ENCODE measurements at places on chromosomes 1 and 21.
A peak's percentile ranks its signal among the peaks of the same experiment; 100 is the strongest.

DNA sequence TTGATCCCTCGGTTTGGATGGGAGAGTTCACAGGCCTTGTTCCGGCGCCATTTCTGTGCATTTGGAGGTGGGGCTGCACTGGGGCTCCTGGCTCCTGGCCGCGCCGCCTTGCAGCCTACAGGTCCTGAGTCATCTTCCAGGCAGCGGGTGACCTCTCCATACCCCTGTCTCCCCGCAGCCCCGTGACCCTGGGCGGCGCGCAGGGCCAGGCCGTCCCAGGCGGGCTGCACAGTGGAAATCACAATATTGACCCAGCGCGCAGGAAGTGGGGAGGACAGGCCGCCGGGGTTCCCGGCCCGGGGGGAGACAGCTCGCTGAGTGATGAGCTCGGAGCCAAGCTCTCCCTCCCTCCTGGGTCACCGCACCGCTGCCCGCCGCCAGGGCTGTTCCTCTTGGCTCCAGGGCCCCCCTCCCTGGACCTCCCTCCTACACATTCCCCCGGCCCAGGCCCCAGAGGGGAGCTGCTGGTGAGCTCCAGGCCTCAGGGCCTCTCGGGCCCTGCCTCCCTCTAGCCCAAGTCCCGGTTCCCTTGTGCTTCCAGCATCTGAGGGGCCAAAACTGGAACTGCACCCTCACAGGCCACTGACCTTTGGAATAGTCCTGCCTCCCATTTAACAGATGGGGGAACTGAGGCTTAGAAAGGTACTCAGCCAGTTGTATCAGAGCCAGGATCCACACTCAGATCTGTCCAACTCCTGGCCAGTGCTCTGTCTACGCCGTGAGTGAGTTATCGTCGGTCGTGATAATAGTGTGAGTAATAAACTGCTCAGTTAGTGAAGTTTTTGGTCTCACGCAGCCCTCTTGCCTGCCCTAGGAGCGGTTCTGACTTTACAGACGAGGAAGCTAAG lies 142.9 kb upstream of the WNT4 start:
- no peak for DNase-seq

DNA sequence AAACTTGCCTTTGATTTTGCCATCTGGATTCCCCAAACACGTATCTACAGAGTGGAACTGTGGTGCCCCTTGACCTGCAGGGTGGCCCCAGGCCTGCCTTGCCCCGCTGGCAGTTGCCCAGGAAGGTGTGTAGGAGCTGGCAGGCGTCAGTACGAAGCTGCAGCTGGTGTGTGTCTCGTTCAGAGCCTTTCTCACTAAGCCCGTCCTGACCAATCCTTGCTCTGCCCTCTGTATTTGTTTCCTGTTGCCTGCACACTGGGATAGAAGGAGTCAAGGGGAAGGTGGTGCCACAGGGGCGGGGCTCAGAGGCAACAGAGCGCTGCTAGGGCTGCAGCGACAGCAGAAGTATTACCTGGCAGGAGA lies 5.2 kb upstream of the VSIG8 start:
- DNase-seq = no peak

GRCh38 chr1:26956321-26956720 lies 3.9 kb downstream of the KDF1 start:
- DNase-seq = no peak

- no peak for DNase-seq
These were observed 502.3 kb downstream of the NUF2 start for GRCh38 chr1:163824006-163824405.

- no peak for DNase-seq
These were observed 58.7 kb downstream of the KIAA0040 start for GRCh38 chr1:175133673-175134435.

GRCh38 chr1:206944703-206945102 lies 1.6 kb downstream of the PIGR start:
- no peak for DNase-seq

- peak; percentile 84 for DNase-seq
These were observed 53.8 kb downstream of the IER5 start for GRCh38 chr1:181142096-181142958.

- DNase-seq = no peak
These were observed 261.9 kb downstream of the VAV3 start for GRCh38 chr1:107702946-107703571.

GRCh38 chr1:220335668-220336067 lies 63.4 kb upstream of the RAB3GAP2 start:
- no peak for DNase-seq

DNA sequence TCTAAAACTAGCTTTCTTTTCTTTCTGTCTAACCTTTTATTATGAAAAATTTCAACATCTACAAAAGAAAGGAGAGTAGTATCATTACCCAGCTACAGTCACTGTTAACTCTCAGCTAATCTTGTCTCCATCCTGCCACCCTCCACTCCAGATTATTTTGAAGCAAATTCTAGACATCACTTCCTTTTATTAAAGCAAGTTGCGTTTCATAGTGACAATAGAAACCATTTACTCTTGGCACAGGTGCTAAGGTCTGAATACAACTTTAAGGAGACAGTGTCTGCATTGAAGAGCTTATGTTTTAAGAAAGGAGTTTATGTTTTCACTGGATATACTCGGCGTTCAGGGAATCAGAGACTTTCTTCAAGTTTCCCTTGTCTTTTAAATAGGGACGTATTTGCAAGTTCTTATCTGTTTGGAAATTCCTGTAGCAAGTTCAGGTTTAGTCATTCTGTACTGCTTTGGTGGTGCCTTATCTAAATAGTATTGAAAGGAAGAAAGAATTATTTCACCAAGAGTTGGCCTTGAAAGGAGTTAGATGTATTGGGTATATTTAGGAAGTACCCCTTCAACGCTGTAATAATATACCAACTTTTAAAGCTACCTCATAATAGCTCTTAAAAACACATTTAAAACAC lies 42.7 kb downstream of the ITSN1 start:
- no peak for DNase-seq

- DNase-seq = no peak
These were observed 3.2 kb downstream of the BTF3L4 start for GRCh38 chr1:52059321-52059720.

- no peak for DNase-seq
These were observed 365.8 kb downstream of the VAV3 start for GRCh38 chr1:107599220-107599619.

DNA sequence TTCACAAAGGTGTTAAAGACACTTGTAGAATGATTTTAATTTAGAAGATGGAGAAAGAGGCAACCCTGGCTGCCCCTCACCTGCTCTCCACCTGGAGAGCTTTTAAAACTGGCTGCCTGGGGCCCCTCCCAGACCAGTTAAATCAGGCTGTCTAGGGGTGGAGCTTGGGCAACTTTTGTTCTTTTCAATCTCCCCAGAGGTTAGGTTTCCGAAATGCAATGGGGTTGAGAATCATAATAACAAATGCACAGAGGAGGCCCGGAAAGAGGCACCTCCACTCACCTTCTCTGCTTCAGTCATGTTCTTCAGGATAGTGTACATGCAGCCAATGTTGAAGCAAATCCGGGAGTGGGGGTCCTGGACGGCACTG lies 400 bp downstream of the NCF2 start:
- no peak for DNase-seq

DNA sequence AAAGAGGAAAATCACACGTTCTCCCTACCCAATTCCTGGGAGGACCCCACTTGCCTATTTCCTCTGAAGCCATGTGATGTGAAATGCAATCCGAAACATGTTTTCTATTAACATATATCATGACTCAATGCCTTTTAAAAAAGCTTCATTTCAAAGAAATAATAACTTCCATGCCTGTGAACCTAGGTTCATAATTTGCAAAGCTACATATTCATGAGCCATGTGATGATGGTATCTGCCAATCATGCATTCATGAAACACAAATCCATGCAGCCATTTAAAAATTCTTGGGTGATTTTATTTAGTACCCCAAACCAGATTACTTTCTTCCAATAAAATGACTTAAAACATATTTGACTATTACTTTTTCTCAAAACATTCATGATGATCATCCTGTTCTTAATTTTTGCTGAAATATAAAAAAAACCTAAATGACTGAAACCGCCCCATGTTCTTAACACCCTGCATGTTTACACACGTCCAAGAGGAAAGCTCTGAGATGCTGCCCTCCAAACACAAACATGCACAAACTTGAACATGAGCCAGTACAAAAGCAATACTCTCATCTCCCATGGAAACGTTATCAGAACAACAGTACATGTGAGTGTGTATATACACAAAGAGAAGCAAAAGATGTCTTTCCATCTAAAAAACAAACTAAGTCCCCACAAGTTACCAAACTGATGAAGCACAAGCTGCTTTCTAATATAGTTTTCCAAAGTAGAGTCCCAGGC lies 140.1 kb downstream of the TGFBR3 start:
- no peak for DNase-seq

- DNase-seq = no peak
These were observed 102.0 kb downstream of the DIRAS3 start for GRCh38 chr1:67948151-67949080.

DNA sequence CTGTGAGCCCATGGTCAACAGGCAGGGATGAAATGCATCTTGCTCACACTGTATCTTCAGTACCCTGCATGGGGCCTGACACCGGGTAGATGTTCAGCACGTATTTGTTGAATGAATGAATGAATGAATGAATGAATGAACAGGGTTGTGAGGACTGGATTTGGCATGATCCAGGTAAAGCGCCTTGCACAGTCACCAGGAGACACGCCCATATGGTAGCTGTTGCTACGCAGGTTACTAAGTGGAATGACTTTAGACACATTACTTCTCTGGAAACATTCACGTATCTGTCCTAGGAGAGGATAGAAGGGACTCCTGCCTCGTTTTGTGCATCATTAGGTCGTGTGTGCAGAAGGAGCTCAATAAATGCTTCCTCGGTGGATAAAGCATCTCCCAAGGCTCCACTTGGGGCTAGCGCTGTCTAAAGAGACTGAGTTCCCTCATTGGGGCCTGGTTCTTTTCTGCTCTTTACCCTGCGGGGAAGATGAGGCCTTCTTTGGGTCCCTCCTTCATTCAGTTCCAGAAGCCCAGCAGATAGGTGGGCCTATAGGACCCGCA lies 54.2 kb downstream of the NDUFS5 start:
- DNase-seq = no peak

GRCh38 chr21:29295066-29295650 lies 3.6 kb upstream of the BACH1 start:
- no peak for DNase-seq

DNA sequence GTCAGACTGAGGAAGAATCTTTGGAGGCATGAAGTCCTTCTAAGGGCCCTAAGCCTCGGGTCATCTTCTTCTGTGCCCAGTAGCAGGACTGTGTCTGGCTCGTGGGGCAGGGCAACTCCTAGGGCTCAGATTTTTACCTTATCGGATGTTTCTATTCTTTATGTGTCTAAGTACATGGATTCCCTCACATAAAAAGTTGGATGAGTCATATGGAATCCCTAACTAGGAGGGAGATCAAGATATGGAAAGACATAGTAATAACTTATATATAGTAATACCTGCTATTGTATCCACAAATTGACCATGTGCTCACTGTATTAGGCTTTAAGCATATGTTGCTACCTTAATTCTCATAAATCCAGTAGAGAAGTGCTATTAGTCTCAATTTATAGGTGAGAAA lies 364.5 kb upstream of the CAMK1G start:
- DNase-seq = no peak

DNA sequence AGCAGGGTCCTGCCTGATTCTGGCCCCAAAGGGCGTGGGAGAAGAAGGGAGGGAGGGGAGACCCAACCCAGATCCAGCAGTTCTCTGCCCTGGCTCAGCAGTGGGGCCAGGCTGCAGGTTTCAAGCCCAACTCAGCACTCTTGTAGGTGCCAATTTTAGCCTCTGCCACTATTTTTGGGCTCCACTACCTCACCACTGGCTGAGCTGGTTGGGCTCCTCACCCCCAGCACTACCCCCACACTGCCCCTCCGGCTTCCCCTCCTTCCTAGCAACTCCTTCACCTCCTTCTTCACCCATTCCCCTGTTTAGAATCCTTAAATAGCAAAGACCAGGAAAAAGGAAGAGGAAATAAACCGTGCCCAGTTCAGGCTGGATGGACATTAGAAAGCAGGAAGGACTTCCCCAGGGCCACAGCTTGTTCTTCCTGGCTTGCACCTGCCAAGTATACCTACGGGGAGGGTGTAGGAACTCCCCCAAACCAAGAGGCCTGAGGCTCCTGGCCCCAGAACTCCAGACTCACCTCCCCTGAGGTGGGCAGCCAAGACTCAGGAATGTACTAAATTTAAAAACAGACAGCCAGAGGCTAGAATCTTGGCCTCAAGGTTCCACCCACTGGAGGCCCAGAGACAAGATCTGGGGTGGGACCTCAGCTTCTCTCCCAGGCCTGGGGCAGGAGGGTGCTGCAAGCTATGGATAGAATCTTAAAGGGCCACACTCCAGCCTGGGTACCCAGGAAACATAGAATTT lies 1.4 kb upstream of the ARHGEF2 start:
- no peak for DNase-seq

- DNase-seq = no peak
These were observed 53.8 kb upstream of the LMO4 start for GRCh38 chr1:87274851-87275250.

GRCh38 chr1:213659580-213660547 lies 327.9 kb upstream of the PROX1 start:
- no peak for DNase-seq

DNA sequence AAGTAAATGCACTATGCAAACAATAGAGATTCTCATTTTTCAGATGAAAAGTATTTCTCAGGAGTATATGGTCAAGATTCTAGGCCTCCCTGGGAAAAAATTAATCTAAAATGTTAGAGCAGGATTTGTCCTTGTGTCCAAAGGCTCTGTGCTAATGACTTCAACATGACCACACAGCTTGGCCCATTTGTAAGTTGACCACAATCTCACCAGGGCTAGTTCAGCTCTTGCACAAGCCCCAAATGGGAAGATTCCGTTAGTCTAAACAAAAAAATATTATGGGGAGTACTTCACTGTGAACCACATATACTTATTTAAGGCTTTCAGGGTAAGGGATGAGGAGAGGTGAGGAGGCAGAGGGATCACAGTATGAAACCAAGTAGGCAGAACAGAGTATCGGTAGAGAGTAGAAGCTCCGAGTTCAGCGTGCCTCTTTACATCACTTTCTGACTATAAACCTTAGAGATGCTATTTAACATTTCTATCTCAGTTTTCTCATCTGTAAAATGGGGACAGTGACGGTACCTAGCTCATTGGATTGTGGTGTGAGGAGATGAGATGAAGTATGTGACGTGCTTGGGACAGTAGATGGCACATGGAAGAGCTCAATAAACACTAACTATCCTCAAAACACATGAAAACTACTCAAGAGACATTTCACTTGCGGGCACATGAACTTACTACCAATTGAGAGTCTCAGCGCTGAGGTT lies 37.8 kb upstream of the CTTNBP2NL start:
- no peak for DNase-seq

DNA sequence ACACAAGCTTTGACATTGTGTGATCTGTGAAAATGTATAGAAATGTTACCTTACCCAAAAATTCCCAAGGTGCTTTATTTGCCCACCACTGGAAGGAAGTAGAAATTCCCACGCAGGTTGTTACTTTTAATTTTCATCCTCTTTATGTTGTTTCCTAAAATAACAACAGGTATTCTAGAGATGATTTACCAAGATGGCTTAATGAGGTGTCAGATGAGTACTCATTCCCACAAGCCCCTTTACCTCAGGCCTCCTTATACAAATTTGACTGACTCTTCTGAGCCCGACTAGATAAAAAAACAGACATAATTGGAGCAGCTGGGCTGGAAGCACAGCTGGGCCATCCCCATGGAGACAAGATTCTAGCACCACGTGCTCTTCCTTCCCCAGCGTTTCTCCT lies 114.6 kb downstream of the LIPI start:
- DNase-seq = no peak
